ENCODE measurements at places on chromosomes 4 and X. TPM values are rescaled to one million over a fixed set of nuclear protein-coding genes. Genes with fewer than 3 reads are reported as not detected.

FHDC1 gene
- 0.14 TPM for total RNA-seq

FDCSP gene
- total RNA-seq: not detected

FREM3 gene
- total RNA-seq: not detected

DRD5 gene
- not detected for total RNA-seq

TMEM31 gene
- total RNA-seq: not detected

MAGEC2 gene
- total RNA-seq: not detected

GRCh38 chr4:151013944-151014343 lies 1.1 kb downstream of the LRBA start:
- no peak for DNase-seq

GRCh38 chr4:113300471-113300928 lies 251.0 kb downstream of the ANK2 start:
- no peak for DNase-seq

DNA sequence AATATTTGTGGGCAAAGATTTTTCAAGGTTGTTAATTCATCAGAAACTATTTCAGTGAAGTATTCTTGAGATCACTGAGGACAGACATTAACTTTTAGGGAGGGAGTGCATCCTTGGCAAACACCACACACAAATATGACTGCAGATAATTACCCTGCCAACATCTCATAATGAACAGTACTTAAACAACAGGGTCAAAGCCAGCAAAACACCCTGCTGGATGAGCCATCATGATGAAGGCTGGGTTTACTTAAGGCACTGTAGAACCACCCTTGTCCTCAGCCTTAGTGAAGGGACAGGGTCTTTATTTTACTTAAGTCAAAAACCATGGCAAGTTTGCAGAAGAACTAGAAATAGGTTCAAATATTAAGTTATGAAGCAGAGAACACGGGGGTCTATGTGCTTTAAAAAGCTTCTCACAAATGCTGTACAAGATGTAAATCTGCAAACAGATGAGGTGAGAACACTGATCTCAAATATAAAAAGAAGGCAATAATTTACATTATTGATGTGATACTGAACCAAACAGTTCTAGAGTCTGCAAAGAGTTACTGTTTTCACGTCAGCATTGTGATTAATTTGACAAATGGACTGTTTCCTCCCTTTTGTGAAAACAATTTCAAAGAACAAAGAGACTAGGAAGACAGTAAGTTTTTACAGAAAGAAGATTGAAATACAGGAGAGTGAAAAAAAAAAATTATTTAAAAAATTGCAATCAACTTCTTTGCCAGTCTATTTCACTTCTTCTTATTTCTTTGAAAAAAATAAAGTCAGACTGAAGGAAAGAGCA lies 28.2 kb downstream of the TAPT1 start:
- no peak for DNase-seq

GRCh38 chr4:146442801-146443200 lies 78.9 kb downstream of the SLC10A7 start:
- no peak for DNase-seq

- no peak for DNase-seq
These were observed 11.1 kb downstream of the LSM6 start for GRCh38 chr4:146186596-146186995.

DNA sequence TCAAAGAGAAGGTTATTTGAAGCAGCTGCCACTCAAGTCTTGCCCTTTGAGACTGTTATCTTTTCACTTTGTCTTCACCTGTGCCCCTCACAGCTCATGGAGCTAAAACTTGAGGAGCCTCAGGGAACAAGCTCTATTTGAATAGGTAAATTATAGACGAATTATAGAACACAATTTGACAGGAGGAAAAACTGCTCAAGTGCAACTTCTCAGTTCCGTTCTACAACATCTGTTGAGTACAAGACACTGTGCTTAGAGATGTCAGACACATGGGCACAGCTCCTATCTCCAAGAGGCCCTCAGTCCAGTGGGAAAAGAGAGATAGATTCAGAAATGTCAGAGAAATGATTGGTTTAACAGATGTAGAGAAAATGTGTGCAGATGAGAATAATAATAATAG lies 5.1 kb downstream of the PPP1R2C start:
- no peak for DNase-seq

DNA sequence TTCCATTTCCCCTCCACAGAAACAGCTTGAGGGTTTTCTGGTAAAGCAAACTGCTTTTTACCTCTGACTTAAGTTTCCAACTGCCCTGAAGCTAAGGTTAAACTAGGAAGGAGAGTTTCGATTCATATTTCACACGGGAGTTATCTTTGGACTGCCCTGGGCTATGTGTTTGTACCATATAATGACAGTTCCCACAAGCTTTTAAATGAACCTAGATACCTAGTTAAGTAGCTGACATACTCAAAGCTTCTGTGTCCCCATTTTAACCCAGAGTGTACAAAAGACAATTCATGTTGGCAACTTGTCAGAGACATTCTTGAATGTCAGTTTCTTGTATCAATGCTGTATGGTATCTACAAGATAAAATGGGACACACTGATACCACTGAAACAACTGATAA lies 1296.6 kb upstream of the IGFBP7 start:
- DNase-seq: no peak

DNA sequence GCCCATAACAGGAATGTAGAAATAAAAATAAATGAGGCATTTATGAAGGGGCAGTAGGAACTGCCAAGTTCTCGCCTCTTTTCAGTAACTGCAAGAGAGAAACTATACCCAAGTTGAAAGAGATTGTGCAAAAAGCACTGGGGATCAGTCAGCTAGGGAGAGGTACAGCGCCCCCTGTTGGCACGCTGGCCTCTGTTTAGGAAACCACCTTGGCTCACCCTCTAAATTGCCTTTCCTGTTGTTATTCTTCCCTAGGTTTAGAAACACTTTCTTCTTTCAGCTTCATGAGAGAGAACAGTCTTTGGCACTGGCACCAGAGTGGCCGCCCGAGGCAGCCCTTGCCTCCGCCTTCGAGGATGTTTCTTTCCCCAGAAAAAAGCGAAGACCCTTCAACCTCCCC lies 348.5 kb downstream of the MID1IP1 start:
- peak; percentile 52 for DNase-seq

DNA sequence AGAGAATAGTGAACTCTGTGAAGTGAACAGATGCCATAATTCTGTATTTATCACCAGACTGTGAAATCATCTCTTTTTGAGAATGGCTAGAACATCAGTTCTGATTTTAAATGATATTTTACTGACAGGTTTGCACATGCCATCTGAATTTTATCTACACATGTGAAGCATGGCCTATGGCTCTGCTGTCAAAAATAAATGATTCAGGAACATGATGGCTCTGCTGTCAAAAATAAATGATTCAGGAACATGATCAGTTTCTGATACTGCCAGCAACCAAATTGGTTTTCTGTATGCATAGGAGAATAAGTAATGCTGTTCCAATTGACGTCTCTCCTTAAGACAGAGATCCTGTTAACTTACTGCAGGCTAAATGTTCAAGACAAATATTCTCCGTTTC lies 70.6 kb upstream of the TLL1 start:
- DNase-seq: no peak

- no peak for DNase-seq
These were observed 33.3 kb downstream of the CLDN22 start for GRCh38 chr4:183286590-183287308.

DNA sequence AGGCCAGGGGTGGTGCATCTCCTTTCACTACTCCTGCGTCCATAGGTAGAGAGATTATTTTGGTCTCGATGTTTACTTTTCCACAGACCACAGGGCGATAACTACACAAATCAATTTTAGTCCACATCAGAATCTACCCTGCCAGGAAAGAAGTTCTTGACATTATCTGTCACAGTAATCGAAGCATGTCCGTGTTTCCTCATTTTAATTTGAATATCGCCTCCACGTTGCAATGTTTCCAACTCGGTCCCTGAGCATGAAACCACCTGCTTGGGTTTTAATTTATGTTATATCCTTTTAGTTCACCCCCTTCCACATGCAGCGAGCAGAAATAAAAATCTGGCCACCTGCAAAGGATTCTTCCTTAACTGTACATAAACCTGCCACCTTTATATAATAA lies 100.1 kb upstream of the ATXN3L start:
- no peak for DNase-seq

- no peak for DNase-seq
These were observed 245.8 kb upstream of the DIAPH2 start for GRCh38 chrX:96438803-96439202.

DNA sequence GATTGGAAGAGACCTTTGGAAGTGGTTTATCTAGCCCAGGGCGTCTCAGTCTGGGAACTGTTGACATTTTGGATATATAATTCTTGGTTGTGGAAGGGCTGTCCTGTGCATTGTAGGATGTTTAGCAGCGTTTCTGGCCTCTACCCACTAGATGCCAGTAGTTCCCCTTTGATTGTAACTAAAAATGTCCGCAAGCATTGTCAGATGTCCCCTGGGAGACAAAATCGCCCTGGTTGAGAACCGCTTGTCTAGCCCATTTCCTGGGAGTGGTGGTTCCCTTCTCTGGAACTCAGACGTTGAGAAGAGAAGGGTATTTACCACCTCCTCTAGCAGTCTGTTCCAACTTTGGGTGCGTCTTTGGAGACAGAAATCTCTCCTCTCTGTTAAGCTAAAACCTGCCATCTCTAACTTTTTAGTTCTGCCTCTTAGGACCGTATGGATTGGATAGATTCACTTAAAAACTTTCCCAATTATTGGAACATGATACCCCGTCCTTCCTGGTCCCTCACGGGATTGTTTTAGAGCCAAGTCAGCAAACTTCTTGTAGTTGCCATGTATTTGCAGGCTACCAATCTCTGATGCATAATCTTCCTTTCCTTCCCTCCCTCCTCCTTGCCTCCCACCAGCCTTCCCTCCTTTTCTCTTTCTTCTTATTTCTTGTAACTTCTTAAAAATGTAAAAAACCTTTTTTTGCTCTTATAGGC lies 13.9 kb downstream of the TMEM165 start:
- no peak for DNase-seq

DNA sequence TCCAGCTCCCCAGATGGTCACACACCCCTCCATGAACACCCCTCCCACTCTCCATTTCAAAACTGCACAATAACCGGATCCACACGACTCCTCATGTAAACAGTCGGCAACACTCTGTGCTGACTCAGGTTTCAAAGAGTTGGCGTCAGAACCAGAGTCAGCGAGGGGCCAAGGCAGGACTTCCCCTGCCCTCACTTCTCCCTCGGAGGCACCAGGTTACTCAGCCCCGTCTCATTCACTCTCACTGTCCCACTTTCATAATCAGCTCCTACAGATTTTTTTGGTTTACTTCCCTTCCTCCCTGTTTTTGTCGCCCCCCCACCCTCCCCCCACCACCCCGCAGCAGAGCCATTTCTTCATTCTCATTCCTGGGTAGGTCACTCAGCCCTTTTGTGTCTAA lies 2.7 kb upstream of the TIMP1 start:
- DNase-seq: peak; percentile 52

- DNase-seq: no peak
These were observed 16.5 kb upstream of the SLC25A43 start for GRCh38 chrX:119382606-119383005.

DNA sequence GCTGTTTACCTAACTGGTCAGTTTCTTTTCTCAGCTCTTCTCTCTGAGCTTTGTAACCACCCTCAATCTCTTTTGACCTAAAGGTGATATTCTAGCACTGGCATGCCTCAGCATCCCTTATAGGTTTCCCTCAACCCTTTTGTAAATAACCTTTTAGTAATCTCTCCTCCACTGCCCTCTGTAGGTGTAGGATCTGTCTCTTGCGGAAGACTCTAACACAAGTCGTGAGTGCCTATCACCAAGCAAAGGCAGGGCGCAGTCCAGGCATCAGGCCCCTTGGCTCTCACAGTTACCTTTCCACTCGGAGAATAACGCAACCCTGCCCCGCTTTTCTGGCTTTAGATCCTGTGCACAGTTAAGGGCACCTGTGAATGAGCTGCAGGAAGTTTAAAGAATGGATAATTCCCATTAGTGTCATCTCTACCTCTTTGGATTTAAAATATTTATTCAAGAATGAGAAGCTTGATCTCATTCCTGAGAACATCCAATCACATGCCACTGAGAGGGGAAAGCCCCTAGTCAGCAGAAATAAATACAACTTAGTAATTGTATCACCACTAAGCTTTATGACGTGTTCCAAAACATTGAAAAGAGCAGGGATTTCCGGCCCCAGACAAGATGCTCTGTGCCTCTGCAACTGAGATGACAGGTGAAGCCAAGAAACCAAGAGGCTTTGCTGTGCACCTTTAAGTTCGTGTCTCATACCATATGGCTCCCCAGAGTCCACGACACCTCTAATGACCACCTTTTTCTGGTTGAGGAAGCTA lies 58.8 kb downstream of the SPINK2 start:
- peak; percentile 64 for DNase-seq

GRCh38 chr4:89719536-89720090 lies 117.3 kb downstream of the SNCA start:
- no peak for DNase-seq

- DNase-seq: peak; percentile 55
These were observed 10.5 kb upstream of the TLR3 start for GRCh38 chr4:186058253-186058979.

DNA sequence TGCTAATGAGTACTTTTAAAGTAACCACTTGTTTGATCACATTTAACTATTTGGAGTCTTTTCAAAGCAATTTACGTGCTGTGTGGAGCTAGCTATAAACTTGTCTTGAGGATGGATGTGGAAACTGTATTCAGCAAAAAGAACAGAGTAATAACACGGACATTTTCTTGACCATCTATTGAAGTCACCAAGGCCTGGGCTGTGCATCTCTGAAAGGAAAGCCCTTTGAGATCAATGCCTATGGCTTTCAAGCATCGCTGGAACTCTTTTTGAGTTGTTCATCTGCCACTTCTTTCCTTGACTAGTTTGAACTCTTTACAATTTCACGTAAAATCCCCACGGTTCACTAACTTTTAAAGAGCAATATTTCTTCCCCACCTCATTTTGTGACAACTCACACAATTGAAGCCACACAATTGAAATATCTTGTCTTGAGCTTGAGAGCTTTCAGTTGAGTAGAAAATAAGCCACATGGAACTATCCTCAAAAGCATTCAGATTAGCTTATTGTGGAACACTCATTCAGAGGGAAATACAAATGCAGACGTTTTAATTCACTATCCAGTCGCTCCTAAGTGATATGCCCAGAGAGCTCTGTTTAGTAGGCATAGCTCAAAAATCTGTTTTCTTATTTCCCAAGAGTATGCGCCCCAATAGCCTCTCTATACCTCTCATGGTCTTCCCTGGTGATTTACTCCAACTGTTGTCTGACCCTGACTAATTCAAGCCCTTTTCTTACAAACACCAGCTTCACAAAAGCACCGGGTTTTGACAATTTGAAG lies 134.9 kb upstream of the SLITRK2 start:
- DNase-seq: no peak

GRCh38 chrX:154351183-154352011 lies 23.0 kb downstream of the FLNA start:
- DNase-seq: no peak

DNA sequence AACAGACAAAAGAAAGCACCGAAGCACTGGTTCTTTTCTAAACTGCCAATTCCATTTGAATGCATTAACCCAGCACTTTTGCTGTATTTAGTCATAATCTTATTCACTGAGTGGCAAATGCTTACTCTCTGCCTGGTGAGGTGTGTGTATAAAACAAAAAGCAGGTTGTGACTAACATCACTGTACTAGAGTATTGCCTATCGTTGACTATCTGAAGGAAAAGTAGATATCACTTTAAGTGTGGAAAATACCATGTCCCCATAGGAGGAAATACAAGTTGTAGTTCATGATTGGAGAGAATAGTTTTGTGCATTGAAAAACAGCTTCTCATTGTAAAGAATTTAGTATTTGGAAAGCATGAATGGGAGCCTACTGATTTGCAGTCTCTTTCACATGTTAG lies 2.7 kb downstream of the PDLIM5 start:
- DNase-seq: no peak

Data from activated CD8-positive, alpha-beta memory T cell treated with anti-CD3 and anti-CD28 coated beads, Interleukin-2, amount 10 ng/mL, durations not matched to agents 7 days and 5 days (primary cell).